Effector CD4-positive, alpha-beta T cell (primary cell): ENCODE measurements at places on chromosomes 12 and 14.

GRCh38 chr12:114166362-114166761, 200.2 kb upstream of the RBM19 start:
- no peak for DNase-seq

GRCh38 chr12:53380794-53381730, 1.1 kb downstream of the SP1 start:
- DNase-seq, result no peak

GRCh38 chr14:93520053-93520607, 89.4 kb downstream of the UNC79 start:
- no peak for DNase-seq

DNA sequence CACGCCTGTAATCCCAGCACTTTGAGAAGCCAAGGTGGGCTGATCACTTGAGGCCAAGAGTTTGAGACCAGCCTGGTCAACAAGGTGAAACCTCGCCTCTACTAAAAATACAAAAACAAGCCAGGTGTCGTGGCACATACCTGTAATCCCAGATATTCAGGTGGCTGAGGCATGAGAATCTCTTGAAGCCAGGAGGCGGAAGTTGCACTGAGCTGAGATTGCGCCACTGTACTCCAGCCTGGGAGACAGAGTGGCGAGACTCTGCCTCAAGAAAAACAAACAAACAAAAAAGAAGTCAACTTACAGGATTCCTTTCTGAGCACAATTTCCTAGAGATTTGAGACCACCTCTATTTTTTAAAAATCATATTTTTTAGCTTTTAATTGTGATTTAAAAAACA, 45.3 kb downstream of the DGLUCY start:
- no peak for DNase-seq

- no peak for DNase-seq
Measured at GRCh38 chr12:43349863-43350262, 202.1 kb downstream of the ADAMTS20 start.

DNA sequence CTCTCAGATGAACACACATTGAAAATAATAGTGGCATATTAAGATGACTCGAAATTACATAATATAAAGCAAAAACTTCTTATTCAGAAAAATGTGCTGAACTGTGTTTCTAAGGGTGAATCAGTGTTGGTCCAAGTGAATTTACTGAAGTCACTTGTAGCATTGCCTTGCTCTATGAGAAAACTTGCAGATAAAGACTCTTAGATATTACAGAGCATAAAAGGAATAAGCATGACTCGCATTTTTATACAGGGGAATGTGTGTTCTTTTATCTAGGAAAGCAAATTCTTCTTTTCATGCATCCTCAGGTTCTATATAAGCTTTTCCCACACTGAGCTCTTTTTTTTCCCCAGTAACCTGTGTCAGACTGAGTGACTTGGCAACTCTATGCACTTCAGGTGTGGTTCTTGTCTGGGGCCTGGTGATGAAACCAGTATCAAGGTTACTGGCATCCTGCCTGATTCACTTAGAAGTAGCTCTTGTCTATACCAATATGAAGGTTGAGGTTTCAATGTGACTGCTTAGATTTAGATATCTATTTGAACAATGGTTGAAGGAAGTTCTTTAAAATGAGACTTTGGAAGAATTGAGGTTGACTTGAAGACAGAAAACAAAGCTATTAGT, 76.1 kb downstream of the OTOGL start:
- no peak for DNase-seq

DNA sequence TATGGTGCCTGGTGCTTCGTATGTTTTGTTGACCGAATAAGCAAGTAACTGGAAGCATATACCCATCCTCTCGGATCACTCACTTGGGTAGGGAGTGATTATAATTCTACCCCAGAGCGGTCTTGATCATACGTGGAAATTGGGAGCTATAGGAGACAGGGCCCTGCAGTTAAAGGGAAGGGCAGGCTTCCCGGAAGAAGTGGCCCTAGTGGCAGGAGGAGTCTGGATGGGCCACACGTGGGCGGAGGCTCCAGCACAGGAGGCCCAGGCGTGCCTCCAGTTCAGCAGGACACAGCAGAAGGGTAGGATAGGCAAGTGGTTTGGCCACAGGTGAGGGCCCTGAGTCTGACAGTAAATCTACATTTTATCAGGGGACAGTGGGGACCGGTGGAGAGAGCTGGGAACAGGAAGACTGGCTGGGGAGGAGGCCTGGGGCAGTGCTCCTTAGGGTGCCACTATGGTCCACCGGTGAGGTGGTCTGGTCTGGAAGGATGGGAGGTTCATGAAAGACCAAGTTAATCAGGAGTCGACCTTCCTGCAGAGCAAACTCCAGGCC, 23.5 kb upstream of the YY1 start:
- DNase-seq, result no peak

DNA sequence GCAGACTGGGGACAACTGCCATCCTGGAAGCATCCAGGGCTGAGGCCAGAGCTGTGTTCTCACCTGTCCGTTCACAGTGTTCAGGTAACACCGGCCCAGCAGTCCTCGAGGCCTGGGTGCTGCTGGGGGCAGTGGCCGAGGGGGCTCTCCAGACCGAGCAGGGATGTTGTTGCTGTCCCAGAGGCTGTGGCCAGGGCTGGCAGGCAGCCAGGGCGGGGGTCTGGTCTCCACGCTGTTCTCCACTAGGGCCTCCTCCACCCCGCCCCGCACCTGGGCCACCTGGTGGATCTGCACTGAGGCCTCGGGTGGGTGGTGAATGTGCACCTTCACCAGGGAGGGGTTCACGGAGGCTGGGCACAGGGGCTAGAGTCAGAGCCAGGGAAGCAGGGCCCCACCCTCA, 57.4 kb downstream of the ISCA2 start:
- DNase-seq, result no peak

- no peak for DNase-seq
Measured at GRCh38 chr12:56366948-56367347, 4.3 kb upstream of the APOF start.

DNA sequence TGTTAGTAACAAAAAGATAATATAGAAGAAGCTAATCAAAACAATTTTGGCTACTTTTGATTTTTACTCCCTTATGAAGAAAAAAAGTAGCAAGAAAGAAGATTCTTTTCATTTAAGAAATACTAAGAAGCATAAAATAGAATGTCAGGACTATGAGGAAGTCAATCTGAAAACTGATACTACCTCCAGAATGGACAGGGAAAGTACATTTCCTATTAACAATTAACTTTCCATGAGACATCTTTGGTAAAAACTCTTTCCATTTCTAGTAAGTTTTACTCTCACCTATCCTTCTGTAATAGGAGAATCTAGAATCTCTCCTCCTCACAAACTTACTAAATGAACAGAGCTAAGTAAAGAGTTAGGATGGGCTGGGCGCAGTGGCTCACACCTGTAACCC, 51.3 kb upstream of the NPFF start:
- DNase-seq, result no peak

- no peak for DNase-seq
Measured at GRCh38 chr12:129559776-129560175, 344.0 kb downstream of the TMEM132D start.

DNA sequence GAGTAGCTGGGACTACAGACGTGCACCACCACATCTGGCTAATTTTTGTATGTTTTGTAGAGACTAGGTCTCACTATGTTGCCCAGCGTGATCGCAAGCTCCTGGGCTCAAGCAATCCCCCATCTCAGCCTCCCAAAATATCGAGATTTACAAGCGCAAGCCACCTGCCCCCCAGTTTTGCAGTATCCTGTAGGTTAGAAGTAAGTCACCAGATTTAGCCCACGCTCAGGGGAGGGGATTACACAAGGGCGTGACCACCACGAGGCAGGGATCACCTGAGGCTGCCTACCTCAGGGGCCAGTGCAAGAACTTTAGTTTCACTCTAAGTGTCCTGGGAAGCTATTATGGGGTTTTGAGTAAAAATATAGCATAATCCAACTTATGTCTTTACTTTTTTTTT, 39.2 kb upstream of the PLEKHG6 start:
- no peak for DNase-seq

- DNase-seq, result no peak
Measured at GRCh38 chr14:52069307-52070050, 620 bp upstream of the NID2 start.

- DNase-seq, result no peak
Measured at GRCh38 chr12:19908830-19909229, 459.5 kb upstream of the PDE3A start.

- no peak for DNase-seq
Measured at GRCh38 chr14:63448841-63449240, 94.3 kb downstream of the PPP2R5E start.

DNA sequence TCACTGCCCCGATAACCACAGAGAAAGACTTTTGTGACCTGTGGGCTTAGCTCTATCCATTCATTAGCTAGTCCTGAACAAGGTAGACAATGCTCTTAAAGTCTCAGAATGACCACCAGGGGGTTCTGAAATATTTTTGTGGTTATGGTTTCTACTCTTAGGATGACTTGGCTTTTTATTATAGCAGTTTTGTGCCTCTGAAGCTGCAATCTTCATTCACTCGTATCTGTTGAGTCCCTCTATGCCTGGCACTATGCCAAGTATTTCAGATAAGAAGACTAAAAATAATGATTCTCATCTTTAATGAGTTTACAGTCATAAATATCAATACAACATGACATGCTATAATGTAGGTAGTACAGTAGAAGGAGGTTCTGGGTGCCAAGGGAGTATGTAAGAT, 130.8 kb upstream of the TRHDE start:
- no peak for DNase-seq

DNA sequence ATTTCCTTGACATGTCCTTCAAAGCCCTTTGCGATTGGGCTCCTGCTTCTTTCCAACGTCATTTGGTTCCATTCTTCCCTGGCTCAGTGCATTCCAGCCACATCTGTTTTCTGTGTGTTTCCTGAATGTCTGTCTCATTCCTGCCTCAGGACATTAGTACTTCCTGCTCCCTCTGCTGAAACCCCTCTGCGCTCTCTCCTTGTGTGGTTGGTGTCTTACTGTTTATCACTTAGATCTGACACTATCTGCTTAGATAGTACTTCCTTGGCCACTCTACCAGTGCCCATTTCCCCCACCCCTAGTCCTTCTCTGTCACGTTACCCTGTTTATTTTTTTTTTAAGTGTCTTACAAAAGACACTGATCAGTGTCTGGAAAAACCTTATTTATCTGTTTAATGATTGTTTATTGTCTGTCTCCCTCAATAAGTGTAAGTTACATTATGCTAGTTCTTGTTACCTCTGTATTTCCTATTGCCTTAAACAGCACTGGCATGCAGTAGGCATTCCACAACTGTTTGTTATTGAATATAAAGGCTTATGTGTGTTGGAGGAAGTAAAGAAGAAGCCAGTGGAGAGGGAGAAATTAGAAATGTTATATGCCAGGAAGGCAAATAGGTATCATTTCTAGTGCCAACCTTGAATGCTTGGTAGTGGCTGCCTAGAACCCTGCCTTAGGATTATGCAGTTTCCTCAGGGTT, 21.5 kb downstream of the DYRK2 start:
- DNase-seq, result no peak

DNA sequence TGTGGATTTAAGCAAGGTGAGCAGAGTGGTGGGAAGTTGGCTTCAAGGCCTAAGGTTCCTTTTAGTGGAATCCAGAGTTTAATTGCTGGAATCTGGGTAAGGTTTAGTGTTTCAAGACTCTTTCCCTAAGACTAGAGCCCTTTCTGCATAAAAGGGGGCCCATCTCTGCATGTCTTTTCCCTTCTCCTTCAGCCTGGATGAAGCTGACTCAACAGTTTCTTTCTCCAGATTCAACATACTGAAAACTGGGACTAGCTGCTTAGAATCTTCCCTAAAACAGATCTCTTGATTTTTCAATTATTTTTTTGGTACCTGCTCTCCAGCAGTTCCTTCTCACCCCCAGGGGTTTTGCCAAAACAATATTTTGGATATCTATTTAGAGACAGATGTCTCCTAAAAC, 34.0 kb downstream of the SLC4A8 start:
- no peak for DNase-seq

DNA sequence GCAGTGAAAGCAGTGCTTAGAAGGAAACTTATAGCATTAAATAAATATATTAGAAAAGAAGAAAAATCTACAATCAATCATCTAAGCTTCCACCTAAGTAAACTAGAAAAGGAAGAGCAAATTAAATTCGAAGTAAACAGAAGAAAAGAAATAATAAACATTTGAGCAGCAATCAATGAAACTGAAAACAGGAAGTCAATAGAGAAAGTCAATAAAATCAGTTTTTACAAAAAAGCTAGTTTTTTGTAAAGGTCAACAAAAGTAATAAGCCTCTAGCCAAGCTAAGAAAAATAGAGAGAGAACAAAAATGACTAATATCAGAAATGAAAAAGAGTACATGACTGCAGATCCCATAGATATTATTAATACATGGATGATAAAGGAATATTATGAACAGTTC, 34.2 kb upstream of the KTN1 start:
- no peak for DNase-seq

DNA sequence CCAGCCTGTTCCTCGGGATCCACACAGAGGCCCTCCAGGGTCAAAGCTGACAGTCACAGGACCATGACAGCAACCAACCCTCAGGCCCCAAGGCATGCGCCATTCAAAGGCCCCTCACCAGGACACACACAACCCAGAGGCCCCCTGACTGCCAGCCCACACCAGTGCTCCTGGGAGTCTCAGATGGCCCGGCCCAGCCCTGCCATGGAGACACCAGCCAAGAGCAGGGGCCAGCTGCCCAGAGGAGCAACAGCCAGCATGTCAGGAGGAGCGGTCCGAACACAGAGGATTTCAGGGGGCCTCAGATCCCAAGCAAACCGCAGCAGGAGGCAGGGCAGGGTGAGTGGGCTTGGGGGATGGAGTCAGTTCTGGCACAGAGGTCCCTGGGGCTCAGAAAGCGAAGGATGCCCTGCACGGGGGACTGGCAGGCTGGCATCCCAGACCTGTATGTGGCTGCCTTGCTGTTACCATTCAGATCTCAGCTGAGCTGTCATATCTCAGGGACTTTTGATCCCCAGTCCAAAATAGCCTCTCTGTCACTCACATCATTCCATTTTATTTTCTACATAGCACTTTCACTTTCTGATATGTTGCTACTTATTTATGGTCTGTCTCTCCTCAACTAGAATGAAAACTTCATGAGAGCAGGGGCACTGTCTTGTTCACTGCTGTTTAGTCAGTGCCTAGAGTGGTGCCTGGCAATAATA, 4.8 kb downstream of the TMEM229B start:
- no peak for DNase-seq

GRCh38 chr12:49413796-49414195, 46.5 kb downstream of the SPATS2 start:
- DNase-seq, result no peak

- DNase-seq, result no peak
Measured at GRCh38 chr12:57840726-57841125, 5.8 kb downstream of the CTDSP2 start.
